ENCODE measurements at places on chromosomes 12 and 14. TPM values are rescaled to one million over a fixed set of nuclear protein-coding genes. Genes with fewer than 3 reads are reported as not detected.

DNA sequence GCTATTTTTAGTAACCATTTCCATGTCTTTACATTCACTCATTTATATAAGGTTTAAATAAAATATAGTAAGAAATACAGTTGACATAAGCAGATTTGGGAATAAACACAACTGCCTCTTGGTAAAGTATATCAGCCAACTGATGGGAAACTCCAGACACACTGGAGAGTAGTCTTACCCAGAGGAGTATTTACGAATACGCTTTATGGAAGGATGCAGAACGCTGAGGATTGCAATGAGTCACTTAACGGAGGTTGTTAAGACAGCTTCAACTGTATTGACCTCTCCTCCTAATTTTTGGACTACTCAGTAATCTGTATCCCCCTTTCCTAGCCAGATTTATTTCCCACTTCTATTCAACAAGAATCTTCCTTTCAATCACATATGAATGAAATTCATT is 6.0 kb downstream of the C2CD5 start:
- no peak for DNase-seq

The ITGB7 gene
- total RNA-seq: 786 TPM

DNA sequence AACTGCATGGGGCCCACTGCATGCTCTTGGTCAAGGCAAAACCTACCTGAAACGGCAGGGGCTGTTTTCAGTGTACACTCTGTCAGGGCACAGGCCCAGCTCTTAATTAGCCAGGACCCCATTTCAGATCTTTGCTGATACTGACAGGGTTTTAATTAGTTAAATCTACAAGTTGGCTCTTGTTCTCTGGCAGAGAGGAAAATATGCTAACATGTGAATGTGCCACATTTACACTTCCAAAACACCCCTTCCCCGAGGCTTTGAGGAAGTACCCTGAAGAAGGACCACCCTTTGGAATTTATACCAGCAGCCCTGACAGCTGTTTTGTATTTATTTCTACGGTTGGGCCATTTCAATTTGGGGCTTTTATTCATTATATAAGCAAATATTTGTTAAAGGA is 66.3 kb downstream of the OTX2 start:
- DNase-seq: no peak

The KLHL28 gene
- total RNA-seq: 19.8 TPM

The HSPB8 gene
- not detected for total RNA-seq

- no peak for DNase-seq
Measured at GRCh38 chr14:77508876-77509275, 10.3 kb upstream of the ISM2 start.

DNA sequence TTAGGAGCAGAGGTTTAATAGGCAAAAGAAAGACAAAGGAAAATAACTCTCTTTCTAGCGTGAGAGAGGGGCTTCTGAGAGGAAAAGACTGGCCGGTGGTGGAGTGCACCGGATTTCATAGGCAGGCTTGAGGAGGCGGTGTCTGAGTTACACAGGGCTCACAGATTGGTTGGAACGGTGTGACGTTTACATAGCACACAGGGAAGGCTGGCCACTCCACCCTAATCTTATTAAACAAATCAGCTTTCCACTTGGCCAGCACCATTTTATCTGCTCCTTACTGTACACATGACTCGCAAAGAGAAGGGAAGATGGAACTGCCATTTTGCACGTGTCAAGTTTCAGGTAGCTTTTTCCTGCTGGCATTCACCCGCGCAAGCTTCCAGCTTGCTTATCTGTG is 587.7 kb downstream of the RPL10L start:
- no peak for DNase-seq

GRCh38 chr14:104843442-104844305 is 21.4 kb upstream of the CEP170B start:
- DNase-seq: no peak

- DNase-seq: no peak
Measured at GRCh38 chr12:102475355-102475754, 5.0 kb downstream of the IGF1 start.

The CLEC4A gene
- 0.50 TPM for total RNA-seq

The NFATC4 gene
- not detected for total RNA-seq

- DNase-seq: no peak
Measured at GRCh38 chr14:48333221-48333920, 658.0 kb upstream of the MDGA2 start.

The ADAMTS20 gene
- total RNA-seq: not detected

DNA sequence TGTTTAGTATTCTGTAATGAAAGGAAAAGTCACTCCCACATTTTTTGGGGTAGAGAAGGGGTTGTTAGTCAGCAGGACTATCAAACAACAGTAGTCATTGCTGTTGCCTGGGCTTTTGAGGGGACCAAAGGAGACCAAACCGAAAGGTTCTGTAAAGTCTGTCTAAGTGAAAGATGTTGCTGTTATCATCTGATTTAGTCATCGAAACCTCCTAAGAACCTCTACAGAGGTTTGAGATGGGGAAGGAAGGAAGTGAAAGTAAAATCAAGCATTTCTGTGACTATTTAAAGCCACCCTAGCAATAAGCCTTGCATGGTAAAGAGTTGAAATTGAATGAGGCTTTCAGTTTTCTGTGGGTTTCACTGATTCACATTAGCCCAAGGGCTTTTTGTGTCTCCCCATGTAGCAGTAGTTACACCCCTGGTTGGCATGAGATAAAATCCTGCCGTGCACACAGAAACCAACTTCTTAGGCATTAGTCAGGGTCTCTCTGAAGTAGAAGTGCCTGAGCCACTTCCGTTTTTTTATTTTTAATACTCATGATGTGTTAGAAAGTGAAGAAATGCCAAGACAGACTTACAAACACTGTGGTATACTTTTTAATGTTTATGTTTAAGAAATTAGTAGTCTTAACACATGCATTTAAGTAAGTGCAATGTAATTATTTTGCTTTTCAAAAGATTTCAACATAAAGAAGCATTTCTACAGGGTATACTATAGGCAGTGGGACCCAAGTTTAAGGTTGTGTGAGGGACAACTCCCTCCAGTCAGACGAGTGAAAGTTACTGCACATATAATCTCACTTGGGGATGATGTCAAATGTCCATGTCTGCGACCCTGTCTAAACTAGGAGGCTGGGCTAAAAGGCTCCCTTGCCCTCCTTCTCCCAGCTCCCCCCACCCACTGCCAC is 50.4 kb downstream of the DYRK2 start:
- DNase-seq: peak; percentile 59

DNA sequence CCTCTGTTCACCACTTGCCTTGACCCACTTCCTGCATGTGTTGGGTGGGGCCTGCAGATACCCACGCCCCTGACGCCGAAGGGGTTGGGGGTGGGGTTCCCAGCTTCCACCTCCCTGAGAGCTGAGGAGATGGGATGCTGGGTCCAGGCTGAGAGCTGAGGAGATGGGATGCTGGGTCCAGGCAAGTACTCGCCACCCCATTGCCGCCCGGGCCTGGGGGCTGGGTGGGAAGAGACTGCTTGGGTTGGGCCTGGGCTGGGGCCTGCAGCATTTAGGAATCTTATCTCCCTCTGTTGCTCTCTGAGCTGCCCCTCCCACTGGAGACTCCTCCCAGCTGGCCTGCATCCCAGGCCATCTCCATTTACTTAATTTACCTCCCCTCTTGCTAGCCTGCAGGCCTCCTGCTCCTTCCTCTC is 17.4 kb downstream of the TEAD4 start:
- no peak for DNase-seq

DNA sequence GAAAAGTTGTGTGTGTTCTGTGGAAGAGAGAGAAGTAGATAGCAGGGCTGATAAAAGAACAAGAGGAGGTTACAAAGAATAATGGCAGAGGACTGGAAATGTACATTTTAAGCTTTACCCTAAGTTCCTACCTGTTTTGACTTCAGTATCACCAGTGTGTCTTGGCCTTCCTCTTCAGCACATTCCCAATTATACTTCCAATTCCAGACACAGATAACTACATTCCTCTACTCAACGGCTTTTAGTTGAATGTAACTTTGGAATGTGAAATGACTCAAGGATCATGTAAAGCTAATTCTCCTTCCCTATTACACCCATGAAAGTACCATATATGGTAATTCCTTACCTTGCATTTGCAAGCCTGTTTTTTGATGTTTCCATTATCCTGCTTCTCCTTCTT is 5.0 kb downstream of the MGST1 start:
- no peak for DNase-seq

GRCh38 chr14:40218282-40218941 is 786.2 kb upstream of the FBXO33 start:
- no peak for DNase-seq

- DNase-seq: no peak
Measured at GRCh38 chr12:22578328-22578727, 34.0 kb upstream of the C2CD5 start.

The KRT4 gene
- total RNA-seq: not detected

GRCh38 chr14:75204116-75204515 is 27.7 kb upstream of the TMED10 start:
- DNase-seq: peak; percentile 17

DNA sequence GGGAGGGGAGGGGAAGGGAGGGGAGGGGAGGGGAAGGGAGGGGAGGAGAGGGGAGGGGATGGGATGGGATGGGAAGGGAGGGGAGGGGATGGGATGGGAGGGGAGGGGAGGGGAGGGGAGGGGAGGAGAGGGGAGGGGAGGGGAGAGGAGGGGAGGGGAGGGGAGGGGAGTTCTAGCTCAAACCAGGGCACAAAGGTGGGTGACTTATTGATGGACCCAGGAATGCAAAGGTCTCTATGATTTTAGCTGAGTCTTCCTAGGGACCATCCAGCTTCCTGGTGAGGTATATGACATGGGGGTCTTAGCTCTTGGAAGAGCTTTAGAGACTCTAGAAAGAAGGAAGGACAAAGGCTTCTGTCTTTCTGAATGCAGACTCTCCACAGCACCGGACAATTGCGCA is 42.3 kb downstream of the ANO2 start:
- DNase-seq: no peak

GRCh38 chr14:100438678-100439592 is 115.8 kb downstream of the SLC25A47 start:
- DNase-seq: no peak

GRCh38 chr14:96434040-96434439 is 42.1 kb downstream of the AK7 start:
- no peak for DNase-seq

DNA sequence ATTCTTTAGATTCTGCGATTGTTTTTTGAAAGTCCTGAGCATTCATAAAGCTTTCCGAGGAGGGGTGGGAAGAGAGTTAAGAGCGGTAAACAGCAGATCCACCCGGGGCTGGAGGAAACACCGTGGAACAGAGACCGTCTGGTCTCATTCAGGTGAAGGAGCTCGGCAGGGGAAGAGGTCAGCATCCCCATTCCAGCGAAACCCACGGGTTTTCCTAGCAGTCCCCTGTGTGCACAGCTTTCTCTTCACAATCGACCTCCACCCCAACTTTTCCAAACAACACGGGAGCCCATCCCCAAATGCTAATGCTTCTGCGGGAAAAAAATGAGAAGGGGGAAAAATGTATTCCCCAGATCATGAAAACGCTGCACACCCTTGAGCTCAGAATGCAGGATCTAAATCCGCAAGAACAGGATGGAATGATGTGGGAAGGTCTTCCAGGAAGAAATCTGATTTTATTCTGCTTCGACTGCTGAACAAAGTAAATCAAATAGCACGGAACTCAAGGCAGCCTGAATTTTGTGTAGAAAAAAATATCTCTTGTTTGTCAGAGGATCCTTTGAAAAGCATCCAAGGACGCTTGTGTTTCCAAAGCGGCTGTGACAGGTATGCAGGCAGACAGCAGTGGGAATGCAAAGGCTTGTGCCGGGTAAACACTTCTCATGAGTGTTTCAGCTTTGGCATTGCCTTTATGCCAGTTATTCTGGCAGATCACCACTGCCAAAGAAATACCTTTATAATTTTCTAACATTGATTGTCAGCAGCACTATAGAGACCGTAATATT is 128.8 kb downstream of the NDUFA12 start:
- no peak for DNase-seq

DNA sequence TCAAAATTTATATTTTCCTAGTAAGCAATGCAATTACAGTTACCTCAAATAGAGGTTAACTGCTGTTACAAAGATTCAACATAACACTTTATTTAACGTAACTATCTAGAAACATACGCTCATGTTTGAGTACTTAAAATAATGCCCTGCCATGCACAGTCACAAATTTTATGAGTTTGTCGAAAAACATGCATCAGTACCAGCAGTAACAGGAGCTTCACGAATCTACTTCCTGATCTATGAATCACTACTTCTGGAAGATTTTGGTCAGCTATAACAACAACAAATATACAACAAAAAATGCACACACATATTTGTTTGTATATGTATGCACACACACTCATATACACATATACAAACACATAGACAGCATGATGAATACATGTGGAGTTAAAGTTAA is 881.8 kb downstream of the FSCB start:
- no peak for DNase-seq

The ANP32D gene
- not detected for total RNA-seq

The SSPN gene
- total RNA-seq: not detected

DNA sequence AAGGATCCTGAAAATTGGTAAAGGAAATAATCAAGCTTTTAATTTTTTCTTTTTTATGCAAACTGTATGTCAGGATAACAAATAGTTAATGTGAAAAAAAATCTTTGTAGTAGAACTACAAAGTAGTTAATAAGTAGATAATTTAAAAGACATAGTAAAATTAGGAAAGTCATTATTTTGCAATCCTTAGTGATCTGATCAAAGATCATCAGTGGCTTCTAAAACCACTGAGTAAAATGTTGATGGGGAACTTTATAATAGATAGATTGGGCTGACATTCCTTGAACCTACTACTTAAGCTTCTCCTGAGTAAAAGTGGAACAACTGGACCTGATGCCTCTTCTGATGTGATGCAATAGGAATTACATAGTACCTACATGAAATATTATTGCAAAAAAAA is 119.0 kb upstream of the TMTC2 start:
- no peak for DNase-seq

- DNase-seq: no peak
Measured at GRCh38 chr12:94872007-94872653, 131.4 kb downstream of the NDUFA12 start.

- peak; percentile 22 for DNase-seq
Measured at GRCh38 chr12:1812650-1813302, 7.6 kb upstream of the LRTM2 start.

The RPL10L gene
- not detected for total RNA-seq

GRCh38 chr12:88854260-88854659 is 274.0 kb upstream of the KITLG start:
- no peak for DNase-seq

- no peak for DNase-seq
Measured at GRCh38 chr14:68491793-68492192, 301.1 kb downstream of the ZFP36L1 start.

DNA sequence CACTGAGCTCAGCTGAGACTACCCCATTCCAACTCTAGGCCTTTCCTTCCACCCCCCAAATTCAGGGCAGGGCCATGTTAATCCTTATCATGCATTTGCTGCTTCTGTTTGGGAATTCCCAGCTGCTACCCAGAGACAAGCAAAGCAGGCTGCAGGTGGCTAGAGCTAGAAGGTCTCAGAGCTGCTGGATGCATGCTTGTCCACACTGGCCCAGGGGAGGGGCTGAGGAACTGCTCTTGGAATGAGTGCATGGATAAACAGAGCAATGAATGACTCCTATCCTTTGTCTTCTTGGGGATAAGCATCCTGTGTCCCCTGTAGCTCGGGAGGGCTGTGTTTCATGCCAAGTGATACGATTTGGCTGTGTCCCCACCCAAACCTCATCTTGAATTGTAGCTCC is 136.8 kb upstream of the NOS1 start:
- no peak for DNase-seq

The DTX1 gene
- 0.18 TPM for total RNA-seq

GRCh38 chr12:65624554-65625086 is 199.7 kb upstream of the HMGA2 start:
- DNase-seq: no peak

All from activated CD4-positive, alpha-beta memory T cell treated with anti-CD3 and anti-CD28 coated beads, Interleukin-2, amount 10 ng/mL, durations not matched to agents 7 days and 5 days (primary cell).